Large intestine (tissue), 12 donors: ENCODE measurements at places on chromosomes 1 and 21. TPM values are rescaled to one million over a fixed set of nuclear protein-coding genes. Genes with fewer than 3 reads are reported as not detected.
A peak's percentile ranks its signal among the peaks of the same experiment; 100 is the strongest.

- DNase-seq: no peak
- H3K4me1 ChIP-seq: no peaks in the 10 kb centered on the region
- H3K27ac ChIP-seq: no peak overlapping the region
- peaks cover 2% of the 10 kb centered on the region for H3K27me3 ChIP-seq
Measured at GRCh38 chr1:163213626-163214025, 10.9 kb upstream of the RGS5 start.

DNA sequence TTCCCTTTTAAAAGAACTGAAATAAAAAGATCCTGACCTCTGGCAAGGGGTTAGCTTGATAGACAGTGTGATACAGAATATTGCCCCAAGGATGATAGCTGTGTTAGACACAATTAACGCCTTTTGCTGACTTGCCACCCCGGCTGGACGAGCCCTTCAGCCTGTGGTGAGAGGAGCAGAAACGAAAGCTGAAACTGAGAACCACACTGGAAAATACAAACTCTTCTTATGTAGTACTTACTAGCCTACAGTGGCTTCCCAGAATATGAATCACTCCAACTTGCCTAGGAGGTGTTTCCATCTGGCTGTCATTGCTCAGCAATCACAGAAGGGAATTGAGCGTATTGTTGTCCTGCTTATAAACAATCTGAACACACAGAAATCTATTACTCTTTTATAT lies 22.9 kb downstream of the SAMSN1 start:
- no peak overlapping the region for H3K4me3 ChIP-seq
- H3K36me3 ChIP-seq: no peaks in the 10 kb centered on the region

- no peaks in the 10 kb centered on the region for H3K36me3 ChIP-seq
- no peaks in the 10 kb centered on the region for H3K4me1 ChIP-seq
- DNase-seq: no peak
Measured at GRCh38 chr1:108725906-108726305, 13.2 kb downstream of the FNDC7 start.

DNA sequence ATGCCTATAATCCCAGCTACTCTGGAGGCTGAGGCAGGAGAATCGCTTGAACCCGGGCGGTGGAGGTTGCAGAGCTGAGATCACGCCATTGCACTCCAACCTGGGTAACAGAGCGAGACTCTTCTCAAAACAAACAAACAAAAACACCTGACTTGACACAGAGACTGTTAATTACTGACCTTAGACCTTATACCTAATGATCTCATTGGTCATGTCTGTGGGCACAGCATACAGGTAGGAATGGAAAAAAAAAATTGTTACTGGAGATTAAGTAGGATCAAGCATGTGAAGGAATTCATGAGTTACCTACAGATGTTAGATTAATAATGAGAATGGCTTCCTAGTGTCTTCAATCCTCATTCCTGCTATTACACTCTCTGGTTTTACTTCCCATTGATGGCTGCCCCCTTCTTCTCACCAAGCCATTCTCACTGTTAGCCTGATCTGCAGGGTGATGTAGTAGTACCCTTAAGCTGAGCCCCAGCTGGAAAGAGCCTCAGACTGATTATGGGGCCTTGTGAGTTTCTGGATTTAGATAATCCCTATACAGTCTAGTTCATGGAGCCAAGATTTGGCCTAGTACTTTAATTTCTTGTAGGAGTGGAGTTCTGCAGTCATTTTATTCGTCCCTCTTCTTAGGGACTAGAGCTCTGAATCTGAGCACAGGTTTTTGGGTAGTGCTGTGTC lies 8.8 kb downstream of the TBCE start:
- H3K4me3 ChIP-seq: no peak overlapping the region
- H3K36me3 ChIP-seq: peaks cover 20% of the 10 kb centered on the region
- no peak for DNase-seq
- no peak overlapping the region for H3K27ac ChIP-seq
- no peaks in the 10 kb centered on the region for H3K4me1 ChIP-seq
- H3K27me3 ChIP-seq: no peaks in the 10 kb centered on the region

DNA sequence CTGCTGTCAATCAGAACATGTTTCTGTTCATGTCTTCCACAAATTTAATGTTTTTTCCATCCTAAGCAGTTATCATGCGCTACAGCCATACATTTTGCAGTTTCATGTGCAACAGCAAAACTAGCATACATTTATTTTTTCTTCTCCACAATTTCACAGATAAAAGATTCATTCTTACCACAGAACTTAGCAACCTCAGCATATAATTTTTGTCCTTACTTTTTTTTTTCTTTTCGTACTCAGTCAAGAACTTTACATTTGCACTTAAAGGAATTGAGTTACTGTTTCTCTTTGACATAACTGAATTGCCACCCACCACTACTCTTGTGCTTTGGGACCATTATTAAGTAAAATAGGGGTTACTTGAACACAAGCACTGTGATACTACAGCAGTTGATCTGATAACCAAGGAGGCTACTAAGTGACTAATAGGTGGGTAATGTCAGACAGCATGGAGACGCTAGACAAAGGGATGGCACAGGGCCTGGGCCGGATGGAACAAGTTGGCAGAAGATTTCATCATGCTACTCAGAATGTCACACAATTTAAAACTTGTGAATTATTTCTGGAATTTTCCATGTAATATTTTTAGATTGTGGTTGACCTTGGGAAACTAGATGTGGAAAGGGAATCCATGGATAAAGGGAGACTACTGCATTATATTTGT lies 50.2 kb upstream of the LHX8 start:
- H3K4me1 ChIP-seq: no peaks in the 10 kb centered on the region
- no peak for DNase-seq
- no peaks in the 10 kb centered on the region for H3K27me3 ChIP-seq
- H3K4me3 ChIP-seq: no peak overlapping the region

- H3K36me3 ChIP-seq: no peaks in the 10 kb centered on the region
- no peak overlapping the region for H3K4me3 ChIP-seq
- no peaks in the 10 kb centered on the region for H3K27me3 ChIP-seq
- no peaks in the 10 kb centered on the region for H3K4me1 ChIP-seq
- no peak overlapping the region for H3K27ac ChIP-seq
- DNase-seq: no peak
Measured at GRCh38 chr1:29649189-29650040, 413.1 kb downstream of the PTPRU start.

DNA sequence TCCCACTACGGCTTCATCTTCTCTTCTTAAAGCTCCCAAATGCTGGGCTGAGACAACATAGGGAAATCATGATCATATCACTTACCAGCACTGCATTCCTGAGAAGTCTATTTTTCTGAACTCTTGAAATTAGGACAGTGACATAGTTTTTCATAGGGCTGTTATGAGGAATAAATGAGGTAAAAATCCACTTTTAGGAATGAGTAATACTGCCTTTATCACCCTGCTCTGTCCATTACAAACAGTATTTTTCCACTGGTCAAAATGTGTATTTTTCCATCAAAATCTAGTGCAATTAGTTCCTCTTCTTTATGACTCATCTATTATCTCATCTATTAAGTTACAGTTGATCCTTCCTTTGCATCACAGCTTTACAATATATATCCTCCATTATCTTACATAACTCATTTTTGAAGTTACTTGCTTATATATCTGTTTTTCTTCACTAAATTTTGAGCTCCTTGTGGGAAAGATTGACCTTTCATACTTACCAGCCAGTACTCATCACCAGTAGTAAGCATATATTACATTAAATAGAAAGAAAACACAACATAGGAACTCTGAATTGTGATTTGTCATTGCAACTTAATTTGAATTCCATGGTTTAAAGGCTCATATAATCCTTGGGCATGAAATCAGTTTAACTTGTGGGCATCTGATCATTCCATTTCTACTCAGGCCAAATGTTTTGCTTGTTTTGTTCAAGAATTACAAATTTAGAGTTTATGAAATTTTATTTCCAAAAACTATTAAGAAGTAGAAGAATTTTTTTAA lies 37.1 kb downstream of the PRRX1 start:
- H3K27ac ChIP-seq: no peak overlapping the region
- peaks cover 2% of the 10 kb centered on the region for H3K27me3 ChIP-seq
- no peak overlapping the region for H3K4me3 ChIP-seq

DNA sequence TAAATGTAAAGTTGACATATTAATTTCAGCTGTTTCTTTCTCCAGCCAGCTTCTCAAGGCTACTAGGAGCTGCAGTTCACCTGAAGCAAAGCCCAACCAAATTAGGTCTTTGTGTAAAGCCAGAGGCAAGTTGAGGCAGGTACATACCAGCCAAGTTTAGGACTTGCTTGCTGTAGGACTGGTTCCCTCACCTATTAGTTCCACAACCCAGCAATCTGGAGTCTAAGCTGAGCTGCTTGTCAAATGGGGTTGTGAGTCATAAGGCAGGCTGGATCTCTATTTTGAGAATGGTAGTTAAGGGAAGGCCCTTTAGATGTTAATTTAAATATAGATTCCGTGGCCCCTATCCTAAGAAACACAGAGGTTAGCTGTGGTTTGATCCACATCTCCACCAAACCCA lies 7.6 kb upstream of the FLG2 start:
- no peaks in the 10 kb centered on the region for H3K27me3 ChIP-seq
- no peak overlapping the region for H3K4me3 ChIP-seq
- H3K4me1 ChIP-seq: no peaks in the 10 kb centered on the region
- no peaks in the 10 kb centered on the region for H3K36me3 ChIP-seq
- H3K27ac ChIP-seq: no peak overlapping the region

DNA sequence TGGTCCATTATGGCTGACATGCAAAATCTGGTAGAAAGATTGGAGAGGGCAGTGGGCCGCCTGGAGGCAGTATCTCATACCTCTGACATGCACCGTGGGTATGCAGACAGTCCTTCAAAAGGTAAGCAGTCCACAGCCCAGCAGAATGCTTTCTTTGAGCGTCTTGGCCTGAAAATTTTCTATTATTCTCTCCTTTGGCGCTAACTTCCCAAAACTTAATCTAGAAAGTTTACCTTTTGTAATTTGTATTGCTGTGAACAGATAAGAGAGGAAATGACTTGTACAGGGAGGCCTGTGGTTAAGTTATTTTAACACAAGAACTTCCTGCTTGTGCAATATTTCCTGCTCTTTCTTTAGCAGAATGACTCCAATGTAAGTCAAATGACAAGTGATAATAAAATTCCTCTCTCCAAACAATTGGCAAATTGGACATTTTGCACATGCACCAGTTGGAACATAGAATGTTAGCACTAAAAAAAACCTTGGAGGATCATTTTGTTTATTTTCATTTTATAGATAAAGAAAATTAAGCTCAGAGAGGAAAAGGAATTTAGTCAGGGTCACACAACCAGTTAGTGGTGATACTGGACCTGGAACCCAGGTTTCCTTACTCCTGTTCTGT lies 18.9 kb downstream of the CAP1 start:
- H3K4me1 ChIP-seq: peaks cover 24% of the 10 kb centered on the region
- H3K4me3 ChIP-seq: no peak overlapping the region
- DNase-seq: peak; percentile 47
- H3K27me3 ChIP-seq: no peaks in the 10 kb centered on the region
- H3K36me3 ChIP-seq: peaks cover 41% of the 10 kb centered on the region

DNA sequence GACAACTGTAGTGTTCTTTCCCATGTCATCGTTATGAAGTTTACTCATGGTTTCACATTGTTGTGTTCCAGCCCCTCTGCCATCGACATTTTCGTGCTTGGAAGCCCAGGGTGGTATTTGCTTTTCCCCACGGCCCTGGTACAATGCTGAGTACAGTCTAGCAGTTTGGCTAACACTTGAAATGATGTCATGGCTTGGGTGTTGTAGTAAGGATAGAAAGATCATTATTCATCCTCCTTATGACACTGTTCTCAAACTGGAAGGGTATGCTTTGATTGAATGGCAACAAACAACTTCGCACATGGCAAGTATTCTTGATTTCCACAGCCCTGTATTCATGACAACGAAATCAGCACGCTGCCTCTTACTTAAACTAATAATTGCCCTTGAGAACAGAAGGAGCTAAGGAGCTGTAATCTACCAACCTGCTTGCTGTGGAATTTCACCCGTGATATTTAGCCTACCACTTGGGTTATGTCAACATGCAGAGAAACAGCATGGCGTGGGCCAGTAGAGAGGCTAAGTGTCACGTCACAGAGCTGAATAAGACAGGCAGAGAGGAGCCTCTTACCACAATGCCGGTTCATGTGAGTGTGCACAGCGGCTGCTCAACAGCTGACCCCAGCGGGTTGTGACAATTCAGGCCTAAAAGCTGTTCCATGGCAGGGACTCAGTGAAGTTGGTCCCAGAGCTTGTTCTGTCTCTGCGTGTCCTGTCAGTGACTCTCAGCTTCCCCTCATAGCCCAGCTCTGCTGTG lies 73.9 kb downstream of the KCNJ6 start:
- H3K4me3 ChIP-seq: no peak overlapping the region
- no peaks in the 10 kb centered on the region for H3K27me3 ChIP-seq
- DNase-seq: no peak
- no peak overlapping the region for H3K27ac ChIP-seq
- no peaks in the 10 kb centered on the region for H3K36me3 ChIP-seq

GRCh38 chr1:97365026-97365425 lies 555.8 kb downstream of the DPYD start:
- no peak overlapping the region for H3K4me3 ChIP-seq
- H3K27ac ChIP-seq: no peak overlapping the region
- no peaks in the 10 kb centered on the region for H3K36me3 ChIP-seq
- DNase-seq: no peak
- H3K4me1 ChIP-seq: no peaks in the 10 kb centered on the region

GRCh38 chr1:243667591-243667990 lies 182.5 kb downstream of the AKT3 start:
- H3K27me3 ChIP-seq: no peaks in the 10 kb centered on the region
- no peaks in the 10 kb centered on the region for H3K4me1 ChIP-seq
- H3K27ac ChIP-seq: no peak overlapping the region
- no peaks in the 10 kb centered on the region for H3K36me3 ChIP-seq
- no peak overlapping the region for H3K4me3 ChIP-seq

- DNase-seq: no peak
- no peak overlapping the region for H3K27ac ChIP-seq
- H3K4me3 ChIP-seq: no peak overlapping the region
- H3K27me3 ChIP-seq: no peaks in the 10 kb centered on the region
- peaks cover 34% of the 10 kb centered on the region for H3K36me3 ChIP-seq
Measured at GRCh38 chr1:27961646-27962221, 2.0 kb downstream of the XKR8 start.

GRCh38 chr21:43467785-43468184 lies 40.9 kb upstream of the SIK1 start:
- no peaks in the 10 kb centered on the region for H3K27me3 ChIP-seq
- no peaks in the 10 kb centered on the region for H3K36me3 ChIP-seq
- H3K27ac ChIP-seq: no peak overlapping the region
- DNase-seq: no peak

- peak; percentile 48 for DNase-seq
- H3K4me3 ChIP-seq: peak overlapping the region; percentile 84
- H3K27me3 ChIP-seq: no peaks in the 10 kb centered on the region
- peaks cover 39% of the 10 kb centered on the region for H3K4me1 ChIP-seq
- H3K27ac ChIP-seq: peak overlapping the region; percentile 99
Measured at GRCh38 chr1:147541672-147542568, 619 bp downstream of the BCL9 start.

GRCh38 chr21:25513810-25514209 lies 93.5 kb downstream of the MRPL39 start:
- H3K27ac ChIP-seq: no peak overlapping the region
- H3K27me3 ChIP-seq: no peaks in the 10 kb centered on the region
- H3K4me3 ChIP-seq: no peak overlapping the region
- DNase-seq: no peak

- no peaks in the 10 kb centered on the region for H3K36me3 ChIP-seq
- peaks cover 19% of the 10 kb centered on the region for H3K4me1 ChIP-seq
- no peak overlapping the region for H3K4me3 ChIP-seq
- H3K27me3 ChIP-seq: no peaks in the 10 kb centered on the region
- peak overlapping the region; percentile 59 for H3K27ac ChIP-seq
Measured at GRCh38 chr1:157047062-157047410, 1.5 kb upstream of the ARHGEF11 start.

The CD1E gene
- polyA plus RNA-seq: 0.34 TPM

The LRRC71 gene
- 0.28 TPM for polyA plus RNA-seq

The NBPF8 gene
- polyA plus RNA-seq: 12.5 TPM

The IGSF3 gene
- polyA plus RNA-seq: 36.1 TPM

The CTXND2 gene
- not detected for polyA plus RNA-seq

The SEC16B gene
- 23.7 TPM for polyA plus RNA-seq

The BCL2L15 gene
- 22.8 TPM for polyA plus RNA-seq

The UBL4B gene
- polyA plus RNA-seq: not detected

The KRTAP12-2 gene
- polyA plus RNA-seq: not detected

The ADGRL2 gene
- polyA plus RNA-seq: 60.9 TPM

The RHCE gene
- 0.60 TPM for polyA plus RNA-seq
